Left colon (tissue), 2 donors: ENCODE measurements at places on chromosomes 2 and 18. TPM values are rescaled to one million over a fixed set of nuclear protein-coding genes. Genes with fewer than 3 reads are reported as not detected.

DNA sequence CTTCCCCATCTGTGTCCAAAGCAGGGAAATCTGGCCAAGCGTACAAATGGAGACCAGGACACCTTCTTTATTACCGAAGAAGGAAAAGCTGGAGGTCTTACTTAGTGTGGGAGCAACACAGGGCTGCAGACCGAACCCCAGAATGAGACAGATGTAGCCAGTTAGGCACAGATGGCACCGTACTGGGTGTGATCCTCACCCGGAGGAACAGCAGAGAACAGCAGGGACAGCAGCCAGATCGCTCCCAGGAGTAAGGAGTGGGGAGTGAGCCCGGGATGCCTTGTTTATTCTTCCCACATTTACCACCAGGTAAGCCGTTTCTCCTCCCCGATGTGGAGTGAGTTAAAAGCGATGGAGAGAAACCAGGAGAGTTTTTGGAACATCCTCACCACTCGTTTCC is 150.7 kb upstream of the SPRED2 start:
- DNase-seq: no peak

- no peak for DNase-seq
These were observed 160.5 kb downstream of the XIRP2 start for GRCh38 chr2:167048829-167049228.

DNA sequence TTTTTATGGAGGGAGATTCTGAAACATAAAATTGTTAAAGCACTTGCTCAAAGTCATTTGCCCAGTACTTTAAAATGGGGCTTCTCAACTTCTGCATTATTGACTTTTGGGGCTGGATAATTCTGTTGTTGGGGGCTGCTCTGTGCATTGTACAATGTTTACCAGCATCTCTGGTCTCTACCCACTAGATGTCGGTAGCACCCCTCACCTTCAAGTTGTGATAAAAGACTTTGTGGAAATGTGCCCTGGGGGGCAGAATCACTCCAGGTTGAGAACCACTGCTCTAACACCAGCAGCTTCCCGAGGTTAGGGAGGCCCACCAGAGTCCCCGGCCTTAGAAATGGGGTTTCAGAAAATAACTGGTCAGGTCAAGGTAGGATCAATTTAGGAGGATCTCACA is 26.8 kb upstream of the CUL3 start:
- DNase-seq: no peak

- DNase-seq: no peak
These were observed 31.8 kb upstream of the TMEM131 start for GRCh38 chr2:98027538-98027937.

- DNase-seq: no peak
These were observed 500.7 kb downstream of the RIT2 start for GRCh38 chr18:42614619-42615293.

DNA sequence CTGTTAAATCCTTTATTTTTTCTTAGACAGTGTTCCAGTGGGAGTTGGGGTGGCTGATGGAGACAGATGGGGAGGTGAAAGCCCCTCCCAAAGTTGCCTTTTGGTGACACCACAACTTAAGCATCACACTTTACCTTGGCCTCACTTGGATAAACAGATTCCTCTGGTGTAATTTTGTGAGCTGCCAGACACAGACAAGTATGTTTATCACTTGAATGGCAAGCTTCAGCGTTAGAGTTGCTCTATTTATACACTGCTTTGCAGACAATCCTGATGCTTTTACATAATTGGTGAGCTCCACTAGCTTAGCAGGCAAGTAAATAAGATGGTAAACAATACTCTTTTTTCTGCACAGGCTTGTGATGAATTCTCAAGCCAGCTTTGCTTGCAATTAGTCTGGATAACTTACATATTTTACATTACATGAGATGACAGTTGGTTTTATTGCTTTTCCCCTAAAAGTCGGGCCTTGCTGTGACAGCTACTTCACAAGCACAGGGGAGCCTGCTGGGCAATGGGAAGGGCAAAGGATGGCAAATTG is 226.2 kb downstream of the SLC8A1 start:
- DNase-seq: no peak

DNA sequence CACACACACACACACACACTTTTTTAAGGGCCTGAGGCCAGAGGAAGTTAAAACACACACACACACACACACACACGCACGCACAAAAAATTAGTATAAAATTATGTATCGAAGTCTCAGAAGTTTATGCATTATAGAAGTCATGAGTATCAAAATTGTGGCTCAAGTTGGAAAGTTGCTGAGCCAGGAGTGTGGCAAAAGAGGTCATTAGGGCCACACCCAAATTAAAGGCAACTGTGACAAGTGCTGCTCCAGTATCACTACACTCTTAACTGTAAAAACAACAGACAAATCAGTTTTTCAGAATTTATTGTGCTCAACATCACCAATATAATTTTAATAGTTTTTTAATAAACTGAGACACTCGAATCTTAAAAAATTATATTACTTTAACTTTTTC is 36.9 kb downstream of the YWHAQ start:
- no peak for DNase-seq

GRCh38 chr2:219570924-219571310 is 422 bp downstream of the OBSL1 start:
- no peak for DNase-seq

- no peak for DNase-seq
These were observed 28.5 kb downstream of the MAP4K3 start for GRCh38 chr2:39408351-39409136.

- DNase-seq: no peak
These were observed 40.9 kb upstream of the ALKAL2 start for GRCh38 chr2:328761-329160.

DNA sequence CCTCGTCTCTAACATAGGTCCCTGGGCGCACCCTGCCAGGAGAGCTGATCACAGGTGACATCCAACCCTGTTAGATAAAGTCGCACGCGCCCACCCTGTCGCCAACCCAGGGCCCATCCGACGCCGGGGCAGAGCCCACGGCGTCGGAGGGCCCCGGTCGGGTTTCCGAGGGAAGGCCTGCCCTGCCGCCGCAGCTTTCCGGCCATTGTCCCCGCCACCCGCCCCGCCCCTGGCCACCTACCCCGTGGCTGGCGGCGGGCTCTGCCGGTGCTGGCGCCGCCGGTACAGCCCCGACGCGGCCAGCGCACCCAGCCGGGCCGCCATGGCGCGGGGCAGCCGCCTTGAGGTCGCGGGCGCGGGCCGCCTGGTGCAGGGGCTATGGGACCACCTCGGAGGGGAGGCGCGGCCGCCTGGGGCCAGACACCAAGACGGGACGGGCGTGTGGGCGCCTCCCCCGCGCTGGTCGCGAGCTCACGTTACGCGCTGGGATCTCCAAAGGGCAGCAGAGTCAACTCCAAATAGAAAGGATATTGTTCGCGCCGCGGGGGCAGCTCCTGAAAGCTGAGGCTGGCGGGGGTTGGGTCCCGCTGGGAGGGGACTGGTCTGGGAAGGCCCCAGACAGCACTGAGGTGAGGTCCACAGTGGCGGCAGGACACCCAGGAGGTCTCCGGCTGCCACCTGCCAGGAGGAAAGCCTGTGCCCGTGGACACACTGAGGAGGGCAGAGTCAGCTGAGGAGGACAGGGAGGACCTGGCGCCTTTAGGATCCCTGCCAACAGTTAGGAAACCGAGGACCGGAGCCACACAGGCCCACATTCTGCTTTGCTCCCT is 11.1 kb downstream of the LIMS2 start:
- no peak for DNase-seq

DNA sequence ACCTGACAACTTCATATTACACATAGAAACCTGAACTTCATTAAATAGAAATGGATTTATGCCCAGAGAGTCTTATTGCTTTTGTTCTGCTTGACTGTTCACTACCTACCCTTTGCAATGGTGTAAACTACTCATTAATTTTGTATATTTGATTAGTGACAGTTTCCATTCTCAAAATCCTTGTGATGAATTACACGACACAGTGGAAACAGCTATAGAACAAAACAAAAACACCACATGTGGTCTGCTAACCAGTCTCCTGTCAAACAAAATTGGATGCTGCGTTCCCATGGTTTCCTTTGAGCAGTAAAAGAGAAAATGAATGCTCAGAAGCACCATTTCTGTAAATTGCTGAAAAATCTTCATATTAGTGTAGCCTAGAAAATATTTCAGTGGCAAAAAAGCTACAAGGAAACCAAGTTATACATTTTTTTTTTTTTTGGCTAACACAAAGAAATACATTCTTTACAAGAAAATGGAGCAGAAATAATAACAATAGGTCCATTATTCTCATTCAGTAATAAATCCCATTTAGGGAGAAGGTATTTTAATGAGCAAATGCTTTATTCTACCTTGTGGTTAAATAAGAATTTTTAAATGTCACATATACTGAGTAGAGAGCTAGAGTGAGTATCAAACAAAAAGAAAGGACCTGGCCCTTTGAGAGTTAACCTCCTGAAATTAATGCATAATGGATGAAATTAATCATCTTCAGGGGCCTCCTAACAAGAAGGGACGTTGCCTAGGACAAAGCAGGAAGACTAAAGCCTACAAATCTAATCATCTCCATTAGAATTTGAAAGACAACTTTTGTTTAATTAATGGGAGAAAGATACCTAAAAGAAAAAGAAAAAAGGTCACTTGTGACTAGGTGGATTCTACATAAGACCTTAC is 355.1 kb upstream of the ZC3H15 start:
- DNase-seq: no peak

DNA sequence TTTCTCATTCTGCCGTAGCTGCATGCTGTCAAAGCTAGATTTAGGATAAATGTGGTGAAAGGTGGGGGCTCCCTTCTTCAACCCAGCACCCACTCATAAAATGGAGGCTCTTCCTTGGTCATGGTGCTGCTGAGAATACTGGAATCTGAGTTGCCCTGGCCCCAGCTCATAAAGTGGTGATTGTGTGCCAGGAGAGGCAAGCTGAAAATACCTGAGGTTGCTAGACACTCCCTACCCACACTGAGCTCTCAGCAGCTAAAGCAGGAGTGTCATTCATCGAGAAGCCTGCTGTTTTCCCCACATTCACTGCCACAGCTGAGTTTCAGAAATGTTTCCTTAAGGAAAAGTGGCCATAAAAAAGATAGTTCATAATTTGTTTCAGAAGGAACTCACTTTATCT is 297.1 kb upstream of the RBMS1 start:
- no peak for DNase-seq

DNA sequence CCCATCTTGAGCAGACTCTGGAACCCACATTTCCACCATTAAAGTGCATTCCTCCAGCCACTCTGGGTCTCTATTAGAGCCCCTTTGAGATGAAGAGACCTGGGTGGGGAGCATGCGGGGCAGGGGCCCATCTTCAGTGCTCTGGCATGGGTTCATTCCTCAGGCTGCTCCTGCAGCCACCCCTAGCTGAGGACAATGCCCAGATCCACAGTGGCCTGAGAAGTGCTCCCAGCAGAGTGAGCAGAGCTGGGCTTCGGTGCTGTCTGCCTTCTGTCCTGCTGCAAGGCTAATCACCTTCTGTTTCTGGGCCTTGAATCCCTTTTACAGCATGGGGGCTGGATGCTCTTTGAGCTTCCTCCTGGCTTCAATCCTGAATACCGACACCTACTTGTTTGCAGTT is 169.8 kb downstream of the TRIM43 start:
- DNase-seq: no peak

DNA sequence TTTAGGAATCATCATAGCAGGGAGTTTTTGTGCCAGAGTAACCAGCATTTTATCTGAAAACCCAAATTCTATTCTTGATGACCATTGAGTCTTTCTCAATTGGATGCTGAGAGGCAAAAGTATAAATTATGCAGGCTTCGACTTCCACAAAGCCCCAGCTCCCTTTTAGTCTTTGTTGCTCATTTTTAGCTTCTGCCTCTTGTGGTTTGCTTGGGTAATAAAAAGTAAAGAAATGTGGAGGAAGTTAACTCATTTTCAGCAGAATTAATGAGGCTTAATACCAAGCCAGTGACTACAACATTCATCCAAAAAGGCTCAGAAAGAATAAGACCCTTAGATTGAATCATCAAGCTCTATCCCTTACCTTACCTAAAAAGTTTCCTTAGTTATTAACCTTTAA is 18.6 kb downstream of the ERMN start:
- no peak for DNase-seq

DNA sequence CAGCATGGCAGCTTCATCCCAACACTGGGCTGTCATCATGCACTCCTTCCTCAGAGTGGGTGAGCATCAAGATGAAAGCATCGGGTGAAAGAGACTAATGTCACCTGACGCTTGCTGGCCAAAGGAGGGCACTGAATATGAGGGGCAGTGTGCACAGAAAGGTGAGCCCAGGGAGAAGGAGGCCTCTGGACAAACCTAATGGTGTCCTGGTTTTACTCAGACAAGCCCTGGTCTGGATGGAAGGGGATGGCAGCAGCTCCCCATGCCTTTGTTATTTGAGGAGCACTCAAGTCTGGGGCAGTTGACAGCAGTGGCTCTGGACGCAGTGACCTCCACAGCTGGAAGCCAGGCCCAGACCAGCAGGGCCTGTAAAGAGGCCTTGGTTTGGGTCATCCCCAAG is 209.7 kb downstream of the SMAD2 start:
- no peak for DNase-seq

DNA sequence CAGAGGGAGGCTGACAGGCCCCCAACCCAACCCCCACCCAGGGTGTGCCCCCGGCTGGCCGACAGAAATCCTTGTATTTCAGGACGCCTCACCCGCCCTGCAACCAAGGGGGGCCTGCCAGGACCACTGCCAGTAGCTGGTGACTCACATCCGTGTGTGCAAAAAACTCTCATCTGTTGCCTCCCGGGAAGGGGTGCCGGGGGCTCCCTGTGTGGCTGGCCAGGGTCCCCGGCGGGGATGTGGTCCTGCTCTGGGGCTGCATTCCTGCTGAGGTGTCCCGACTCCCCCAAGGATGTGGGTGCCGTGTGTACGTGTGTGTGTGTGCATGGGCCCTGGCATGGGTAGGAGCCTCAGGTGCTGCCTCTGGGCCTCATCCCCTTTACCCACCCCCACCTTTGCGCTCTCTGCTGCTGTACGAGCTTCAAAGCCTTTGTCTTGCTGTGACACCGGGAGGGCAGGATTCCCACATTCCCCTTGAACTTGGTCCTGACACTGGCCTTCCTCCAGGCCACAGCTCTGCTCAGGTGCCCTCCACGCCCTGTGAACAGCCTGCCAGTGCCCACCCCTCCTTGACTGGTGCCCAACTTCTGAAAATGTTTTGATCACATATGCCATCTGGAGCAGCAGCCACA is 226.3 kb upstream of the HDAC4 start:
- no peak for DNase-seq

GRCh38 chr2:29700560-29700959 is 220.8 kb downstream of the ALK start:
- DNase-seq: no peak

- DNase-seq: no peak
These were observed 33.0 kb upstream of the BOD1L2 start for GRCh38 chr18:57113799-57114420.

- no peak for DNase-seq
These were observed 90.3 kb downstream of the DHRS9 start for GRCh38 chr2:169159686-169160085.

- DNase-seq: no peak
These were observed 434.2 kb downstream of the GRB14 start for GRCh38 chr2:164187121-164187520.

PTPRN gene
- 2.3 TPM for total RNA-seq

METTL5 gene
- 44.7 TPM for total RNA-seq

RAB17 gene
- 59.2 TPM for total RNA-seq

RNU2-63P gene
- 15.7 TPM for total RNA-seq

PLA2R1 gene
- total RNA-seq: 6.8 TPM

RNMT gene
- total RNA-seq: 12.6 TPM
